ENCODE measurements at places on chromosomes 6 and 20.

GRCh38 chr6:136503303-136504029, 46.8 kb downstream of the MAP7 start:
- no peak for DNase-seq

DNA sequence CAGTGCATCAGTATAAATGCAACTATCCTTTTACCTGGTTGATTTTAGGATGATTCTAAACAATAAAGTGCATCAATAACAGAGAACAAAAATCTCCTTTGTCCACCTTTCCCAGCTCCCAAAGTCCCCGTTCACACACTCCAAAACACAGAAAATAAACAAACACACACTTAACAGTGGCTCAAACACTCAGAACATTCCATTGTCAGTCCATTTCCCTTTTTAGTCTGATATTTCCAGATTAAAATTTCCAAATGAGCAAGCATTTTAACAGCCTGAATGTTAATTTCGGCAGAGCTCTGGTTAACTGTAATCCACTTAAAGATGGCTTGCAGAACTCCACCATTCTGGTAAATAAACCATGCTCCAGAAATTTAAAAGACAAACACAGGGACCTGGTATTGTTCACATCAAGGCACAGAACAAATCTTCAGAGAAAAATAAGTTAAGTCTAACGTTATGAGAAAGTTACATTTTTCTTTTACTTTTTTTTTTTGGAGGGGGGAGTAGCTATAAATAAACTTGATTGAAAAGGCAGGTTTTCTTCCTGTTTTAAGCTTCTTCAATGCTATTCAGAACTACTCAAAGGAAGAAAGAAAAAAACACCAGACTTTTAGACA, 100.8 kb downstream of the DST start:
- DNase-seq: no peak

GRCh38 chr6:168133687-168134559, 54.9 kb upstream of the FRMD1 start:
- DNase-seq: no peak

GRCh38 chr6:139115989-139116758, 18.7 kb upstream of the HECA start:
- no peak for DNase-seq

GRCh38 chr6:101434601-101435000, 41.1 kb downstream of the GRIK2 start:
- no peak for DNase-seq

DNA sequence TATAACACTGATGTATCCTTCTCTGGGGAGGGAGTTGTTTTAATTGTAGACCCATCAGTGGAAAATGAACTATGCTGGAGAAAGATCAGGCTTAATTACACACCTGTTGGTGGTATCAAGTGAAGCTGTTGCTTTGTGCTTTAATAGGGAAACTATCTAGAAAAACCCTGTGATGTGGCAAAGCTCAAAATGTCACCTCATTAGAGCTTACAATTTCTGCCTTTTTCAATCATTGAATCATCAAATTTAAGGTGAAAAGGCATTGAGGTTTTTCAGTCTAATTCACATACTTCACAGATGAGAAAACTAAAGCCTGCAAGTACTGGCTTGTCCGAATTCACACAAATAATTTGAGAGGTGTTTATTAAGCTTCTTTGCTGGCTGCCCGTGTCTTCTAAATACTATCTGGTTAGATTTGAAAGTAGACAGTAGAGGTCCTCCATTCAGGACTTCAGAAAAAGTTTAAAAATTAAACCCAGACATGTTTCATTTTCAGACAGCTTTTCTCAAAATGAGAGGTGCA, 143.3 kb upstream of the MAP3K7 start:
- DNase-seq: no peak

DNA sequence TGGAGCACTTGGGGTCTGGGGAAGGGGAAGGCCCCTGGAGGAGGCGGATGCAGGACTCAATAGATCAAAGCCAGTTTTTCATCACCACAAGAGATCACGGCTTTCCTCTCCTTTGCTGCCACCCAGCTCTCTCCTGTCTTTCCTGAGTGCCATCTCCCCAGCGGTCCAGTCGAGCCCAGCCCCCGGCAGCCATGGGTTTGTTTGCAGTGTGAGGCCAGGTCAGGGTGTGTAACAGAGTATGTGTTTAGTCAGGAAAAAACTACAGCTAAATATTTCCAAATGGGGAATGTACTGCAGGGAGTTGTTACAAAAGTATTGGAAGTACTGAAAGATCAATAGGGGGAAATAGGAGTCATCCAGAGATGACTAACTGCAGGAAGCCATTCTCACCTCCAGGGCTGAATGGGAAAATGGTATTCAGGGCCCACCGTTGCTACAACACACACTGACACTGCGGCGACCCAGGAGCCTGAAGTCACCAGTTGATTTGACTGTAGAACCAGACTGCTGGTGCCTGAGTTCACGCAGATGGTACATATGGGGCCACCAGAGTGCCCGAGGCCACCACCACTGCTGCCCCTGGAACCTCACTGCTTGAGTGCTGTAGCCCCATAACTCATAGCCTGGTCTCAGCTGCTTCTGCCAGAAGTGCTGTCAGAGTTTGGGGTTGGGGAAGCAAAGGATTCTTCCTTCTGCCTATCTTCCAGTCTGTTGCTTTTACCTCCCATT, 23.6 kb upstream of the FANCE start:
- no peak for DNase-seq

DNA sequence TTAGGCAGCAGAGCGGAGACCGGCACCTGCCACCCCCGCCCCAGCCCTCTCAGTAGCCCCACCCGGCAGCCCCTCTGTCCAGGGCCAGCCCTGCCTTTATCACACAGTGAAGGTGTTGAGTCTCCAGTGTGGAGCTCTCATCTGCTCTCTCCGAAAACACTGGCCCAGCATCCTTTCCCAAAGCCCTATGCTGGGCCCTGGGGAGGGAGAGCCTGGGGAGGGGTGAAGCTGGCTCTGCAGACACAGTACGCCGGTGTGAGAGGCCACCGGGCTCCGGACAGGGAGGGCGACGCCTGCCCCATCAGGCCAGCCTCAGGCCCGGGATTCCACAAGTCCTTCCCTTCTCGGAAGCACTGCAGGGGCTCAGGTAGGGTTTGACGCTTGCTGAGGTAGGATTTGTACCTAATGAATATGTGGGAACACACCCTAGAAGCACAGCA, 186.9 kb downstream of the ERMARD start:
- no peak for DNase-seq

DNA sequence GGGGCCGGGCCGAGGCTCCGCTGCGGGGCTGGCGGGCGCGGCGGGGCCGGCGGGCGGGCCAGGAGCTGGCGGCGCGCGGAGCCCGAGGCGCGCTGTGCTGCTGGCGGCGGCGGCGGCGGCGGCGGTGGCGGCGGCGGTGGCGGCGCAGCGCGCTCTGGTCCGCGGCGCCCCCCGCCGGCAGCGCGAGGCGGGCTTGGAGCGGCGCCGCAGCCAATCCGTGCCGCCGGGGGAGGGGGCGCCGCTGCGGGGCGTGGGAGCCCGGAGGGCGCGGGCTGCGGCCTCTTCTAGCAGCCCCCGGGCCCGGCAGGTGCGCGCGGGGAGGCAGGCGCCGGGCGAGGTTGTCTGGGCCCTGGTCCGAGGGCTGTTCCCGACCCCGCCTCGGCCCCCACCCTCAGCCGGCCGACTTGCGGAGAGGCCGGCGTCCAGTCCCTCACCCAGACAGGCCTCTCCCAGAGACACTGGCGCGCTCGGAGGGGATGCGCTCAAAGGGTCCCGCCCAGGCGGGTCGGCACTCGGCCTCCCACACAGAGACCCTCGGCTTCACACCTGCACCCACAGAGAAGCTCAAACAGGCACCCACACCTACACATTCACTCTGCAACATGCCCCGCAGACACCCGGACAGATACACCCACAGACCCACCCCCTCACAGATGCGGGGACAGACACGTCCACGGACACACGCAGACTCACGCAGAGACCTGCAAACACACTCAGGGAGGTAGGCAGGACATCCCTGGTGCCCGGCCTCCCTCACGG, at the start of gene RIMS4:
Gene RIMS4, minus strand, starts transcription at position 156 of the 759 bp plus-strand sequence. CDS start 275 bp downstream, outside the sequence.
- no peak for DNase-seq

DNA sequence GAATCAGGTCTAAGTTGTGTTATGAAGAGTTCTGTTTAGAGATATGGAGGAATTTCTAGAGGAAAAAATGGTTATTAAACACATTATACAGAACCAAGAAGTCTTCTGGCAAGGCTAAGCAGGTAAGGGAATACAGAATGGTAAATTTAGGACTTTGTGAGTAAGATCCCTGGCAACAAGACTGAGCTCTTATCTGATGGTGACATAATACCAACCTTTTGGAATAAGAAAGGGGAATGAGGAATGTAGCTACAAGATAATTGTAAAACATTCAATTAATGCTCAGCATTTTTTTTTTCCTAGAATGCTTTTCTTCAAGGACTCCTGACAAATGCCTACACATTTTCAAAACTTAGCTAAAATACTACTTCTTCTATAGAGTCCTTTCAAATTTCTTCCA, 51.8 kb downstream of the CYB5R4 start:
- no peak for DNase-seq

DNA sequence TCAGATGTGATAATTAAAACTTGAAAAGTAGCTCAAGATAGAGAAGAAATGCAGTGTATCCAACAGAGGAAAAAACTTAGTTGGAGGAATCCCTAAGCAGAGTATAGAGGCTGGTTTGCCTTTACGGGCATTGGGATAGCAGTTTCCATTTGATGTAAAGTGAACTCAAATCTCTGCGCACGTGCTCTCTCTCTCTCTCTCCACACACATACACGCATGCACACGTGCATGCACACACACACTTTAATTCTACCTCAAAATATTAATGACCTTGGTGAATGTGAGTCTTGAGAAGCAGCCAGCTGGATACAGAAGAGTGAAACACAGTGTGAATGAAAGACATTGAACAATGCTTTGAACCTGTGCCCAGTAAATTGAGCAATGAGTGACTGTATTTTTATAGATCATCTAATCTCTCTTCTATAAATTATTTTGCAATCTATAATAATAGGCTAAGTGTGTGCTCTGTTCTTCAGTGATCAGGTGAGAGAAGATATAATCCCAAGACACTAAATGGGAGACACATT, 247.7 kb upstream of the FAM83B start:
- no peak for DNase-seq

DNA sequence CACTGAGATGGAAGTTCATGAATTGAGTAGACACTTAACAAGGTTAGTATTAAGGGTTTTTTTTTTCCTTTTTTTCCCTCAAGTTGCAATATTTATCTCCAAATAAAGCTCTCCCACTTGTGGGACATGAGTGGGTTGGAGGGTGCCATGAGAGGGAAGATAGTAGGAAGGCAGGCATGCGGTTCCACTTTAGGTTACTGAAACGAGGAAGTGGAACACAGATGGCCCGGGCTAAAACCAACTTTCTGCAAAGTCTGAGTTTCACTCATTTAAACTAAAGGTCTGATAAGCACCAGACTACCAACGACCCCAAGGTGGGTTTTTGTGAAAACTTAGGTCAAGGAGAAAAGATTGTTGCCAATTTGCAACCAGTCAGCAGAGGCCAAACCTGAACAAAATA, 42.2 kb downstream of the TBC1D7 start:
- no peak for DNase-seq

- DNase-seq: no peak
Observed at GRCh38 chr20:6121504-6121903, 1.3 kb downstream of the FERMT1 start.

- no peak for DNase-seq
Observed at GRCh38 chr6:143205991-143206390, 145.3 kb downstream of the AIG1 start.

DNA sequence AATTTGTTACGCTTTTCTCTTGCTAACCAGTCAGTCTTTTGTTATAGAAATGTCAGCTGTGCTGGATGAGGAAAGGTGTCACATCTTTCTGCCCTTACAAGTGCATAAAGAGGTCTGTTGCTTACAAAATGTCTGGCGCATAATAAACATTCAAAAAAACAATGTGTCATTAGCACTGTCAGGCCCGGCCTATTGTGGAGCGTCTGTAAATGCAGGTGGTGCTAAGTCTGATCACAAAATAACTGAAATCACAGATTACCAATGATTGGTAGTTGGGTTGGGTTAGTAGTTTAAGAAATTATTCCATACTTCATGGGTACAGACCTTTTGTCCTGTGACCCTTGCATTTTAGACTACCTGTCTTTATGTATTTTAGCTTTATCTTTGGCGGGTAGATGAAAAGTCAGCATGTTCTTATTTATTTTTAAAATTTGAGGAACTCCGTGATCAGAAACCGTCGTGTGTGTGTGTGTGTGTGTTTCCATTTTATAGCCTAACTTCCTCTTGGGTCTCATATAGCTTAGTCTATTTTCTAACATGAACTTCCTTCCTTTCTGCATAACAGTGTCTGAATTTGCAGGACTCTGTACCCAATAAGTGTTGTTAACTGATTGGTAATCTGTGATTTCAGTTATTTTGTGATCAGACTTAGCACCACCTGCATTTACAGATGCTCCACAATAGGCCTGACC, 88.1 kb upstream of the IFNGR1 start:
- no peak for DNase-seq

GRCh38 chr6:48957781-48958180, 505.3 kb downstream of the MMUT start:
- no peak for DNase-seq

GRCh38 chr6:18261877-18262276, 2.5 kb downstream of the DEK start:
- no peak for DNase-seq

DNA sequence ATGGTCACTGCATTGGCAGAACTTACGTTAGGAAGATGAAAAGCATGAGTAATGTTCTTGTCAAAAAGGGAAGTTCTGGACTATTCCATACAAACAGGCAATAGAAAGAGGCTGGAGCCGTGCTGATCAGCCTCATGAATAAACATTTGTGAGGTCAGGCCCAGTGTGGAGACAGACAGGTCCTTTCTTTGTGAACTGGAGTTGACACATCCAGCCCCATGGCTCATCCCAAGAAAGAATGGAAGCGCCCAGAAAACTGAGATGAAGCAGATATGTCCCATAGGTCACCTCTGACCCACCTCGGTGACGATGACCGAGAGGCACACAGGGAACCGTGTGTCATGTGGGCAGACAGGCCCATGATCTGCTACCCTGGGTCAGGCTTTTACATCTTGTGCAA, 276.0 kb upstream of the SGK1 start:
- no peak for DNase-seq

DNA sequence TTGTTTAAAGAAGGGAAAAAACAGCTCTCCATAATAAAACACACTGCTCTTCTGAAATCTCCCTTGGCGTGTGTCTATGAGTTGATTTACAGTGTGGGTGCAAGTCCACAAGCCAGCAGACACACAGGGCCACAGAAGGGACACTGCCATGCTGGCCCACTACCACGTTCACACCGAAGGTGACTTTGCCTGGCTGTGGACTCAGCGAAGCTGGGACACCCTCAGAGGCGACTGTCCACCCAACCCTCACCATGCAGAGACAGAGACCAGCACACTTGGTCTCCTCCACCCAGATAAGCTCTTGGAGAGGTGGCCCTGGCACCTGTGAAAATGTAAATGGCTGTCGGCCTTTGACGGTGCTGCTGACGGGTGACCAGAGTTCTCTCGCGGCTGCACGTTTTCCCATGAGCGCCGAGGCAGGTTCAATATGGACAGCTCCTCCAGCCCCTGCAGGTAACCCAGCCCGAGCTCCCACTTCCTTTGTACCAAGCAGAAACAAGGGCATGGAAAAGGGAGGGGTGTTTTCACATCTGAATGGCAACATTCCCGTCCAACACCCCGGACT, 78.0 kb downstream of the YTHDF1 start:
- DNase-seq: no peak

GRCh38 chr6:27241443-27241842, 6.1 kb upstream of the PRSS16 start:
- DNase-seq: no peak

- DNase-seq: no peak
Observed at GRCh38 chr6:125486881-125487280, 185.1 kb upstream of the HDDC2 start.

GRCh38 chr6:45479834-45480751, 102.4 kb upstream of the SUPT3H start:
- DNase-seq: no peak
